SJCRH30 (cell line): ENCODE measurements at places on chromosomes 7 and 10. TPM values are rescaled to one million over a fixed set of nuclear protein-coding genes. Genes with fewer than 3 reads are reported as not detected.
A peak's percentile ranks its signal among the peaks of the same experiment; 100 is the strongest.

SLC13A1 gene
- total RNA-seq: 0.03 and 0.14 TPM in 2 replicates

CALCR gene
- 1.3 and 1.9 TPM in 2 replicates for total RNA-seq

SVIL gene
- 42.5 and 65.0 TPM in 2 replicates for total RNA-seq

INSYN2A gene
- total RNA-seq: 0.12 TPM in 1 of 2 replicates, not detected in the other

CLCN1 gene
- not detected in 2 replicates for total RNA-seq

DNA sequence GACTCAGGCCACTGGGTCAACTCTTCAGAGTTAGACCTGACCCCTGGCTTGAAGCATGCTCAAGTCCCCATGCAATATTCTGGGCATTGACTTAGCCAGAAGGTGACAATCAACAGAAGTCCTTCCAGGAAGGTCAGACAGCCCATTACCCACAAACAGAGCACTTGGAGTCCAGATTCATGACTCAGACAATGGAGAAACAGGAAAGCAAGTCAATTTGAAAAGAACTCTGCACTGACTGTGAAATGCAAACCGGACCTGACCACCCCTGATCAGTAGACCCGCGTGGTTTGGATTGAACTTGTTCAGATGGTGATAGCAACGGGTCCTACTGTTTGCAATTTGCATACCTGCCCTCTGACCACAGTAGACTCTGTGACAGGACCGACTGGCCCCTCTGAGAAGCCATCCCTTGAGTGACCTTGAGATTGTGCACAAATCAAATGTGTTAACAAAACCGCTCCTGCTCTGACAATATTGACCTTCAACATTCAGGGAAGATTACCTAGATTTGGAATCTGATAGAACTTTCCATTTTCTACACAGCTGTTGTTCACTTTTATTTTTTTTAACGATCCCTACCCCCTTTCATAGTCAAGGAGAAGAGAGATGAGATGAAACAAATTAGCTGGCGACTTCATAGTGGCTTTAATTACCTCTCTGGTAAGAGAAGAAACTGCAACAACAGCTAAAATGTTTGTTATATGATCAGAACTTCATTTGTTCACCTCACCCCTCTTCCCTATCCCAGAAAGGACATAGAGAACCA, 138.7 kb downstream of the NRP1 start:
- H3K36me3 ChIP-seq: 0 out of 2 replicates have a peak, but pooled peaks cover 2% of the 10 kb centered on the region
- no peak overlapping the region for H3K27ac ChIP-seq
- H3K27me3 ChIP-seq: no peaks in the 10 kb centered on the region
- no peak for DNase-seq
- H3K4me3 ChIP-seq: no peak overlapping the region
- peaks cover 20% of the 10 kb centered on the region for H3K4me1 ChIP-seq

DNA sequence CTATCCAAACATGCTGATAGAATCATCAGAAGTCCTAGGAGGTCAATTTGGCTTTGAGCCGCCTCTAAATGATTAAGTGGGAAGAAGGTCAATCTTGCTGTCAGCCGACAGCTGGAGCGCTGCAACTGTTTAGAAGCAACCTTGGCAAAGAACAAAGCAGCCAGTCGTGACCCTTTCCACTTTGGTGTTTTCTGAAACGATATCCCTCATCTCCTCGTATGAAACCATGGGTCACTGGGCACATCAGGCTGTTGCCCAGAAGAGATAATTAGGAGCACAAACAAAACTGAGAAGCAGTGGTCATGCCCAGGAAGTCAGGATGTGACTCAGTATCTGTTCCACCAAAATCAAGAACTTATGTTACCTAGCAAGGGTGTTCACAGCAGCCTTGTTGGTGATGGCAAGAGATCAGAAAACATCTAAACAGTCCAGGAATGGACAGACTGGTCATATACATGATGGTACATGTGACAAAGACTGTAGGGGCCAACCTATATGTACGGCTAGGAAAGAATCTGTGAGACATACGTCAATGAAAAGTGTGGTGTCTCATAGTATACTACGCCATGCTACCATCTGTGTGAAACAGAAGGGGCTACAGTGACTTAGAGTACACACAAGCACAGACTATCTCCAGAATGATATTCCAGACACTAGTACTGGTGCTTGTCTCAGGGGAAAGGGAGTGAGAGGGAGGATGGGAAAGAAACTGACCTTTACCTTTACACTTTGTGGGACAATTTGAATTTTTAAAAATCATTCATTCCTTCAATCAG, 22.4 kb downstream of the STN1 start:
- no peaks in the 10 kb centered on the region for H3K36me3 ChIP-seq
- H3K27me3 ChIP-seq: no peaks in the 10 kb centered on the region
- no peak overlapping the region for H3K27ac ChIP-seq
- no peak overlapping the region for H3K4me3 ChIP-seq
- no peak for DNase-seq

- H3K27me3 ChIP-seq: peaks cover 20% of the 10 kb centered on the region
- H3K4me3 ChIP-seq: no peak overlapping the region
- no peak overlapping the region for H3K27ac ChIP-seq
- no peak for DNase-seq
Measured at GRCh38 chr7:128188396-128189230, 52.5 kb upstream of the LEP start.

GRCh38 chr7:101017064-101017777, 2.7 kb upstream of the MUC17 start:
- no peaks in the 10 kb centered on the region for H3K36me3 ChIP-seq
- peak overlapping the region; percentile 64 for H3K4me3 ChIP-seq
- H3K27ac ChIP-seq: peak overlapping the region; percentile 60
- no peaks in the 10 kb centered on the region; the same call in 1 of the 2 replicates for H3K4me1 ChIP-seq

DNA sequence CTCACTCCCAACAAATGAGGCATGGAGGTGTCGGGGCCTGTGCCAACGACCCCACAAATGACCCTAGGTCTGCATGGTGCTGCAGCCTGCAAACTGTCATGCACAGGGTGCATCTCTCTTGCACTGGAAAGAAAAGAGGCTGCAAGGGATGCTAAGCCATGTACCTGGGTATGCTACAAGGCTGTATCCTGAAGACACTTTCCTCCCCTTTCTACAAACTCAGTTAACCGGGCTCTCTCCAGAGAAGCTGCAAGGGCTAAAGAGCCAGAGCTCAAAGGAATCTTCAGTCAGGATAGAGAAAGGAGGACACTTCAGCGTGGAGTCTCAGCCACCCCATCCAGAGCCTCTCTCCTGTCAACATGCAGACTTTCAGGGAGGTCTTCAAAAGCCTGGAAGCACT, 449.0 kb downstream of the GRID1 start:
- no peaks in the 10 kb centered on the region for H3K4me1 ChIP-seq
- H3K27me3 ChIP-seq: no peaks in the 10 kb centered on the region
- no peak overlapping the region for H3K4me3 ChIP-seq
- no peak overlapping the region for H3K27ac ChIP-seq
- no peaks in the 10 kb centered on the region for H3K36me3 ChIP-seq

GRCh38 chr10:16470747-16471146, 33.9 kb downstream of the PTER start:
- no peaks in the 10 kb centered on the region for H3K36me3 ChIP-seq
- no peak overlapping the region for H3K4me3 ChIP-seq
- no peak for DNase-seq
- no peak overlapping the region for H3K27ac ChIP-seq
- no peaks in the 10 kb centered on the region for H3K27me3 ChIP-seq

- H3K4me3 ChIP-seq: no peak within 1 kb of the TSS
- no peaks in the 10 kb centered on the region for H3K4me1 ChIP-seq
- no peak within 1 kb of the TSS for H3K27ac ChIP-seq
- H3K36me3 ChIP-seq: no peaks in the 10 kb centered on the region
Measured at GRCh38 chr10:6062101-6062771, at the start of gene IL2RA. IL2RA (minus strand) TSS chr10:6062367; CDS start chr10:6062151, 216 bp downstream.

- peaks cover 28% of the 10 kb centered on the region for H3K4me1 ChIP-seq
- no peaks in the 10 kb centered on the region for H3K27me3 ChIP-seq
- no peak overlapping the region for H3K4me3 ChIP-seq
- H3K36me3 ChIP-seq: no peaks in the 10 kb centered on the region
Measured at GRCh38 chr7:30752979-30753378, 1.0 kb downstream of the INMT start.

GRCh38 chr10:71998840-71999194, 34.6 kb downstream of the CHST3 start:
- no peaks in the 10 kb centered on the region for H3K27me3 ChIP-seq
- H3K36me3 ChIP-seq: no peaks in the 10 kb centered on the region
- peak; percentile 70 for DNase-seq
- peaks cover 22% of the 10 kb centered on the region for H3K4me1 ChIP-seq
- peak overlapping the region; percentile 42 for H3K4me3 ChIP-seq

GRCh38 chr10:104735757-104736391, 94.8 kb downstream of the SORCS3 start:
- no peak overlapping the region for H3K27ac ChIP-seq
- DNase-seq: no peak
- no peak overlapping the region for H3K4me3 ChIP-seq
- H3K4me1 ChIP-seq: no peaks in the 10 kb centered on the region

DNA sequence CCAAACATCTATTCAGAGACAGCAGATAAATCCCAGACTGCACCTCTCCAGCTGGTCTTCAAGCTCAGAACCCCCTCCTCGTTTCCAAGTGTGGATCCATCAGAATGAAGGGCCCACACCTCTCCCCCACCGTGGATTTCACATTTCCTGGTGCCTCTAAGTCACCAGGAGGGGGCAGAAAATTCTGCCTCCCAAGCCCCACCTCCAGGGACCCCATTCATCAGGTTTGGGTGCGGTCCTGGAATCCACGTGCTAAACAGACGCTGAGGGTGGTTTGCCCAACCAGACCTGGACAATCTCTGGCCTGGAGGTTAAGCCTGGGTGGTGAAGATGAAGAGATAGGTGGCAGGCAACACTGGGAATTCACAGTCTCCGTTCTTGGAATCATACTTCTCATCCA, 92.4 kb downstream of the WDR11 start:
- peaks cover 9% of the 10 kb centered on the region for H3K4me1 ChIP-seq
- peak overlapping the region; percentile 15 for H3K27ac ChIP-seq
- no peaks in the 10 kb centered on the region for H3K27me3 ChIP-seq
- H3K36me3 ChIP-seq: no peaks in the 10 kb centered on the region

- no peak overlapping the region for H3K4me3 ChIP-seq
- H3K4me1 ChIP-seq: no peaks in the 10 kb centered on the region
- DNase-seq: no peak
- H3K27ac ChIP-seq: no peak overlapping the region
- H3K36me3 ChIP-seq: no peaks in the 10 kb centered on the region
- no peaks in the 10 kb centered on the region for H3K27me3 ChIP-seq
Measured at GRCh38 chr10:43347997-43348396, 23.4 kb upstream of the FXYD4 start.

- H3K27me3 ChIP-seq: no peaks in the 10 kb centered on the region; the same call in 1 of the 2 replicates
- DNase-seq: no peak
- H3K4me3 ChIP-seq: no peak overlapping the region
- H3K27ac ChIP-seq: no peak overlapping the region
Measured at GRCh38 chr10:27319752-27320431, 79.3 kb upstream of the ACBD5 start.

DNA sequence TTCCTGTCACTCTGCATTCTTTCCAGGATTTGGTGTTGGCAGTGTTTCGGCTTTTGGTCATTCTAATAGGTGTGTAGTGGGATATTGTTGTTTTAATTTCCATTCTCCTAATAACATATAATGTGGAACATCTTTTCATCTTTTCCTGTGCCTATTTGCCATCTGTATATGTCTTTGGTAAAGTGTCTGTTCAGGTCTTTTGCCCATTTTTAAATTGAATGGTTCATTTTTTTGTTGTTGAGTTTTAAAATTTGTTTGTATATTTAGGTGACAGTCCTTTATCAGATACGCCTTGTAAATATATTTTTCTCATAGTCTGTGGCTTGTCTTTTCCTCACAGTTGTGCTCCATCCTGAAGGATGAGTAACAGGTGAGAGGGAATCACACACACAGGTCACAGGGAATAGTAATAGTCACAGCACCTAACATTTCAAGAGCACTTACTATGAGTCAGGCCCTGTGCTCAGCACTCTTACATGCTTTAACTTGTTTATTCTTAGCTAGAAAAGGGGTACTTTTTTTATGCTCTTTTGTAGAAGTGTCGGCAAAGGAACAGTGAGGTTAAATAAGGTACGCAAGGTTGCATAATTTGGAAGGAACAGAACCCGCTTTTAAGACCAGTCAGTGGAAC, 117.1 kb upstream of the GATA3 start:
- no peak overlapping the region for H3K27ac ChIP-seq
- DNase-seq: no peak
- H3K27me3 ChIP-seq: no peaks in the 10 kb centered on the region
- no peaks in the 10 kb centered on the region for H3K36me3 ChIP-seq
- no peak overlapping the region for H3K4me3 ChIP-seq

DNA sequence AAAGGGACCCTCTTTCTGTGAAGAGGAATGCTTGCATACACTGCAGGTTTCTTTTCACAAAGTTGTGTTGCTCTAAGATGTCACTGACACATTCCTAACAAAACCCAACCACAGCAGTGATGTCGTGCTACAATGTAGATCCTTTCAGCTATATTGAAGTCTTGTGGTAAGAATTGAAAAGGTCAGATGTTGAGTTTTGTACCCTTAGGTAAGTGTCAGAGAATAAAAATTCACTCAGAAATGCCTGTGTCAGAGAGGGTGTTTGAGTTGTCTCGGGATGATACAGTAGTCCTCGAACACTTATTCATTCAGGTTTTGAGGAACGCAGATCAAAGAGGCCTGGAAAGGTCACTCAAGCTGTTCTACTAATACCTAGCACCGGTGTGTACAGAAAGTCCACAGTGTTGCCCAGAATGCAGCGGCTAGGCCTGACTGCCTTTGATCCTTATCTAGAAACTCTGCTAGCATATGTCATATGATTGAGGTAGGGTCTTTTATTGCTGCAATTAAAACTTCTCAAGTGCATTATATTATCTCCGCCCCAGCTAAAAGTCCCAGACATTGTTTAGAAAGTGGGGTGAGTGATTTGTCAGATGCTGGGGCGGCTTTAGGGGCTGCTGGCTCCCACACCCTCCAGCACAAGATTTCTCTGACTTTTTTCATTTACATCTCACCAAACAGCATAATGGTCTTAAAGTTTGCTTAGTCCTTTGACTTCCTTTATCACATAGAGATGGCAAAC, 26.0 kb downstream of the RNF32 start:
- H3K4me3 ChIP-seq: no peak overlapping the region
- no peaks in the 10 kb centered on the region for H3K27me3 ChIP-seq
- H3K36me3 ChIP-seq: no peaks in the 10 kb centered on the region
- H3K4me1 ChIP-seq: no peaks in the 10 kb centered on the region
- H3K27ac ChIP-seq: no peak overlapping the region

DNA sequence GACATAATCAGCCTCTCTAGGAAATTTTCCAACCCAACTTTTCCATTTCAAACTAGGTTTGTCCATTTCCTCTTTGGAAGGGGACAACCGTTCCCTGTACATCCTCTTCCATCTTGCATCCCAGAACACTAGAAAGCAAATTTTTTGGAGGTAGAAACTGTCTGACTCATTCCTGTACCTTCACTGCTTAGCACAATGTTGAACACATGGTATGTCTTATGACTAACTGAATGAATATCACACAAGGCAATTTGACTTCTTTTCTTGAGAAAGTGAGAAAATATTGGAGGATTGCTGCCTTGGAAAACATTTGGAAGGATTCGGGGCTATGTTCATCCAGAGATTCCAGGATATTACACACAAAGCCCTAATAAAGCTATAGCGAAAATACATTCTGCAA, 289.1 kb downstream of the FGFR2 start:
- DNase-seq: no peak
- H3K4me1 ChIP-seq: peaks cover 41% of the 10 kb centered on the region
- no peaks in the 10 kb centered on the region for H3K36me3 ChIP-seq
- H3K4me3 ChIP-seq: no peak overlapping the region
- no peaks in the 10 kb centered on the region for H3K27me3 ChIP-seq
